ENCODE measurements at places on chromosomes 7 and 10.
A peak's percentile ranks its signal among the peaks of the same experiment; 100 is the strongest.

- DNase-seq = no peak
These were observed 67.8 kb downstream of the RAMP3 start for GRCh38 chr7:45225311-45225947.

DNA sequence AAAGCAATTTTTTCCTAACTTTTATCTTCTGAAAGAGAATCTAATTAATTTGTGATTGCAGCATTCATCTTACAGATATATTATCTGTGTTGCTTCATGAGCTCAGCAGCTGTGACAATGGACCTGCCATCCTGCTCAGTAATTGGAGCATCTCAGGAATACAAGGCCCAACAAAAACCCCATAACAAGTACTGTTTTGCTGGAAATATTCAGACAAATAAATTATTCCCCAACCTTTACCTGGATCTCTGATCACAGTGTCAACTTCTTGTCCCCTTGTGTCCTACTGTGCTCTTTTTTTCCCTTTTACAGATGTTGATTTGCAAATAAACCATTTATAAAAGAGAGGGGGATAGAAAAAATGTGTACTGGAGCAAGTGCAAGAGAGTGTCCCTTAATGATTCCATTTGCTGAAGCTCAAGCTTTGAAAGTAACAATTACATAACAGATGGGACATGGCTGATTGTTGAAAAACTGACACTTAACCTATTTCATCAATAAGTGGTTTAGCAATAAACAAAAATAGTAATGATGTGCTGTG, 1063.4 kb upstream of the GHITM start:
- DNase-seq = no peak

DNA sequence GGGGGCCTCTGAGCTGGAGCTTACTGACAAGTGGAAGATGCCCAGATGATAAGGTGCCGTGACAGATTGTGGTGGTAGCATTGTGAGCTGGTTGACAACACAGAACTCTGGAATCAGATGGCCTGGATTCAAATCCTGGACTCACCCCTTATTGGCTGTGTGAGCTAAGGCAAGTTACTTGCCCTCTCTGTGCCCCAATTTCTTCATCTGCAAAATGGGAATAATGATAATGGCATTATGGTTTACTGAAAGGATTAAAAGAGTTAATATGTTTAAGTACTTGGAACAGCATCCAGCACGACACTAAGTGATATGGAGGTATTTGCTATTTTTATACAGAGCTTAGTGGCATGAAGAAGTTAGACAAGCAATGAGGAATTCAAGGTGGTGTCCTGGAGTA, 465.9 kb upstream of the GALNT17 start:
- DNase-seq = no peak

DNA sequence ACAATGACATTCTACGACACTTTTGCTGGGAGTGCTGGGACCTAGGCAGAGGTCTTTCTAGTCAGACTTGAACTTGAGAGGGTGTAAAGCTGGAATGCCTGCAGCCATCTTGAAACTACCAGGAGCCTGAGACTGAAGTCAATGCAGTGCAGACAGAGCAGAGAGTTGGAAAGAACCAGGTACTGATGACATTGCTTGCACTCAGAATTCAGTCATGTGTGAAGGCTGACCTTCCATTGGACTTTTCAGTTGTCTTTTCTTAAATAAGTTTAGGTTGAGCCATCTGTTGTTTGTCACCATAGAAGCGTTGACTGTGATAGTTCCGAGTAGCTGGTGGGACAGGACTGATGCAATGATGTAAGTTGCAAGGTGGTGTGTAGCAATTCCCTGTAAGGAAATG, 3.1 kb upstream of the PLPP4 start:
- no peak for DNase-seq

GRCh38 chr10:129963641-129964501, at the start of gene EBF3:
Gene EBF3 (minus strand): TSS chr10:129964274. CDS start chr10:129963768, 506 bp downstream.
- DNase-seq = peak; percentile 78

GRCh38 chr10:91513598-91514424, 103.7 kb downstream of the HECTD2 start:
- DNase-seq = no peak

GRCh38 chr10:6039711-6040110, 22.5 kb downstream of the IL2RA start:
- DNase-seq = no peak

- DNase-seq = no peak
These were observed 10.2 kb downstream of the MYL10 start for GRCh38 chr7:101618916-101619315.

GRCh38 chr10:126456632-126457031, 68.4 kb upstream of the ADAM12 start:
- no peak for DNase-seq

GRCh38 chr10:77541247-77541646, 96.4 kb downstream of the KCNMA1 start:
- no peak for DNase-seq

DNA sequence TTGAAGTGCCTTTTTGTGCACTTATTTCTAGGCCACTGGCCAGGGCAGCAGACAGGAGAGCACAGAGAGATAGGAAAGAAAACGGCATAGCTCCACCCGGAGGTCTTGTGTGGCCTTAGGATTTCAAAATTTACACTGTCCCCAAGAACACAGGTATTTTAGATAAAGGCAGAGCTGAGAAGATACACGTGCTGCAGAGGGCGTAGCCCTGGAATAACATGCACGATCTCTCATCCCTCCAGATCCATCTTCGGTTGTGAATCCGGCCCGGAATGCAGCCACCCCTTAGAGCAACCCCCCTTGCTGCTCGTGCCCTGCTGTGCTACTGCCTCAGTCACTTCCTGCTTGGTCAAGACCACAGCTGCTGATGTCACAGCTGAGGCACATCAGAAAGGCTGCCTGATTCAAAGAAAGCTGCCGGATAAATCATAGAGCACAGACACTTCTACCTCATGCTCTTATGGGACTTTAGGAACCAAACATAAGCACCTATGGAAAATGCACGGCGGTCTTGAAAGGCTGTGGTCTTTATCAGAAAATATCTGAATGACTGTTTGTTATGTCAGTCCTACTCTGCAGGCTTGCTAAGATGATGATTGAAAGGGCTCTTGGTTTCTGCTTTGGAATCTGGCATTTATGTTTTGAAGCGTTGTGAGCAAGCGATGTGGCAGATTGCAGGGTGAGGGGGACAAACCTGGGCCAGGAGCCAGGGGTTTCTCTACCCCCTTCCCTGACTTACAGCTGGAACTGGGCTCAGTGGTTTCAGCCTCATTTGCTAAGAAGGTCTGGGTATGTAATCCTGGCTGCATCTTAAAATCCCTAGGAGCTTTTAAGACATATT, 152.0 kb downstream of the SVIL start:
- no peak for DNase-seq

DNA sequence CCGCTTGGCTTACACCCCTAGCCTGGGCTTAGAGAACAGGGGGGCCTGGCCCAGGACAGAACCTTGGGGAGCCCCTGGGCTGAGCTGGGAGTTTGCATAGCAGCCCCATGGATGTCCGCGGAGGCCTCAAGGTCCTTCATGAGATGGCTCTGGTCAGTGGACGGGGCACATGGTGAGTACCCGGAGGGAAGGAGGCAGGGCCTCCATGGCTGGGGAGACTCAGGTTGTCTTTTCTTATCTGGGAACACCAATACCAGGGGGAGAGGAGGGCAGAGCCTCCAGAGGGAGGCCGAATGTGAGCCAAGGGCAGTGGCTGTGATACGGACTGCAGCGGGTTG, 64.8 kb downstream of the GLRX3 start:
- no peak for DNase-seq

GRCh38 chr10:50393784-50394467, 142.6 kb upstream of the ASAH2 start:
- no peak for DNase-seq

DNA sequence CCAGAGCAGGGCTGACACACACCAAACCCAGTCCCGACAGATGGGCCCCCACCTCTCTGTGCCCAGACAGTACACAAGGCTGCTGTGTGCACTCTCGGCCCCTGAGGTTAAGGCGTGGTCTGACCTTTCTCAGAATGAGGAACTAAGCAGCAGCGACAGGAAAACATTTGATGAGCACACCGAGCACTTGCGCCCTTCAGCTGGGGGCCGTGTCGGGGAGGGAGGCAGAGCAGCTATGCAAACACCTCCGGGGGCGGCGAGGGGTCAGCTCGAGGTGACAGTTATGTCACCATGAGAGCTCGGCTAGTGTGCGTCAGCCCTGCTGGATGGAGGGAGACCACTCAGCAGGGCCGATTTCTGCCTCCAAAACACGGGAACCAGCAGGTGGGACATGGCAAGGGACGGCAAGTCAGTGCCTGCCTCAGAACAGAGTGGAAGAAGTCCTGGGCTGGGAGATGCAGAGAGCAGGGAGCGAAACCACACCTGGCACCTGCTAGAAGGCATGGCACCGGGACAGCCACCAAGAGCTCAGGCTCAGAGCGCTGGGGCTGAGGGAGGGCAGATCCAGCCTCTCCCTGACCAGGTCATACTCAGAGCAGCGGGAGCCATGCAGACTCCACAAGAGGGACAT, 57.4 kb downstream of the CHST15 start:
- no peak for DNase-seq

DNA sequence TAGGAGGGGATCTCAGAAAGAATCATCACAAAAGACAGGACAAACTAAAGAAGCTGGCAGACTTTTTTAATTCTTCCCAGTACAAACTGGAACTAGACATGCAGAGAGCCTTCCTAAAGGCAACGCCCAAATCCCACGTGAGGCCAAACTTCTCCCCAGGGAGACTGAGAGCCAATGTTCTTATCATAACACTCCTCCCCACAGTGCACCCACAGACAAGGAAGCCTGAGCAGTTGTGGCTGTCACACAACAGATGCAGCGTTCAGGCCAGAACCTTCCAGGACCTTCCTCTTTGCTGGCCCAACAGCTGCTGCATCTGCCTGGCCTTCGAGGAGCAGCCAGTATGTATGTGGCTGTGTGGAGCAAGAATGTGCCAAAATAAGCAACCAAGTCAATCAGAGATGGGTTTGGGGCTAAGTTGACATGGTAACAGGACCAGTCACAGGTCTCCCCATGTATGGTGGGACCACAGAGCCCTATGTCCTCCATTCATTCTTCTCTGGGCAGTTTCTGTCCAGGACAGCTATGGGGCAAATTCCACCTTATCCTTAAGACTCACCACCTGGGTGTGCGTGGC, 34.9 kb downstream of the SRPK2 start:
- no peak for DNase-seq

GRCh38 chr7:72308986-72309385, 103.2 kb downstream of the CALN1 start:
- DNase-seq = no peak

DNA sequence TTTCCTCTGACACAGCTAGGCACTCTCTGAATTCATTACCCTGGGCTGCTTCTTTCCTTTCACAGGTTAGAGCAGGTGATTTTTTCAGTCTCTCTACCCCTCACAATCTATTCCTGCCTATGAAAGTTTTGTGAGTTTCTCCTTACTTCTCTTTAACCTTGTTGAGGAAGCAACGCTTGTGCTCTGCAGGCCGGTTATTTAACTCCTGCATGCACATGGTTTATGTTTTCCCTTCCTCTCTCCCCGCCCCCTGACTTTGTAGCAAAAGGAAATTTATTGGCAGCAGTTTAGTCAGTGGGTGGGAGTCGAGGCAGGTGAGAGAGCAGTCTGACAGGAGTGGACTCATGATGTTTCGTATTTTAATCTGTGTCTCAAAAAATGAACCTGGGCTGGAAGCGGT, 91.9 kb downstream of the CELF2 start:
- DNase-seq = no peak

GRCh38 chr10:79266084-79266483, 81.2 kb upstream of the PPIF start:
- DNase-seq = no peak

DNA sequence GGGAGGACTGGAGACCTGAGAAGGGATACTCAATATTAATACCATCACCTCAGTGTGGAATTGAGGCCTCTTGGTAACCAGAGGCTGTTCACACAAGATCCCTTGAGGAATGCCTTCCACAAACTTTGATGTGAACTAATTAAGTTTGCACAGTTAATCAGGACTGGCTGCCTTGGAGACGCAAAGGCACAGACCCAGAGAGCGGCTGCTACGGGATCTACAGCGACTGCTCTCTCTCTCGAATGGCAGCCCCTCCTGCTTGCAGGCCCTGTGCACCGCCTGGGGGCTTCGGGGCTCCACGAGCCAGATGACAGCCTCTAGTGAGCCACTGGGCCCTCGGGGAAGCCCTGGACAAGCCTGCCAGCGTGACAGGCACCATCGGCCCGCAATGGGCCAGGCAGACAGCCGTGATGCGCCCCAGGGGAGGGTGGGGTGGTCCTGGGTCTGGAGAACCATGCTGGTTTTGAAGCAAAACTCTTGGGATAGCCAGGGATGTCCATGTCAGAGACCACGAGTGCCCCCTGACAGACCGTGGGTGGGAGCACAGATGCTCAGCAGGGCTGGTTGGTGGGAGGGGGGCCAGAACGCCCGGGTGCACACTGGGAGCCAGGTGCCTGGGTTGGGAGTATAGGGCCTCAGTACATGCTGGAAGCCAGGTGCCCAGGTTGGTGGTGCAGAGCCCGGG, 195.6 kb downstream of the ELFN1 start:
- no peak for DNase-seq

- no peak for DNase-seq
These were observed 129.2 kb downstream of the BAMBI start for GRCh38 chr10:28806488-28806941.

DNA sequence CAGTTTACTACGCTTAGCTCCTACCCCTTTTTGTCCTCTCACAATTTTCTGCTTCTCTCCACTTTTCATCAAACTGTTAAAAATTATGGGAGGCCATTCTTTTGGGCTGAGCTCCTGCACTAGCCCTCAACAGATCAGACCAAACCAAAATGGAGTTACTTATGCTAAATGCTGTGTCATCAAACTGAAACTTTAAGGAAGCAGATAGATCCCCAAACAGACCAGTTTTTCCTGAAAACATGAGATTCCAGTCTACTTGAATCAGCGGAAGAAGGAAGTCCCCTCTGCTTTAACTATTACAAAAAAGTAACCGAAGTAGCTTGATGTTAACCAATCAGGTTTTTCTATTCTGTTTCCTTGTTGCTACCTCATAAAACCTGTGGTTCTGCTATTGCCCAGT, 20.6 kb downstream of the FANK1 start:
- DNase-seq = no peak

DNA sequence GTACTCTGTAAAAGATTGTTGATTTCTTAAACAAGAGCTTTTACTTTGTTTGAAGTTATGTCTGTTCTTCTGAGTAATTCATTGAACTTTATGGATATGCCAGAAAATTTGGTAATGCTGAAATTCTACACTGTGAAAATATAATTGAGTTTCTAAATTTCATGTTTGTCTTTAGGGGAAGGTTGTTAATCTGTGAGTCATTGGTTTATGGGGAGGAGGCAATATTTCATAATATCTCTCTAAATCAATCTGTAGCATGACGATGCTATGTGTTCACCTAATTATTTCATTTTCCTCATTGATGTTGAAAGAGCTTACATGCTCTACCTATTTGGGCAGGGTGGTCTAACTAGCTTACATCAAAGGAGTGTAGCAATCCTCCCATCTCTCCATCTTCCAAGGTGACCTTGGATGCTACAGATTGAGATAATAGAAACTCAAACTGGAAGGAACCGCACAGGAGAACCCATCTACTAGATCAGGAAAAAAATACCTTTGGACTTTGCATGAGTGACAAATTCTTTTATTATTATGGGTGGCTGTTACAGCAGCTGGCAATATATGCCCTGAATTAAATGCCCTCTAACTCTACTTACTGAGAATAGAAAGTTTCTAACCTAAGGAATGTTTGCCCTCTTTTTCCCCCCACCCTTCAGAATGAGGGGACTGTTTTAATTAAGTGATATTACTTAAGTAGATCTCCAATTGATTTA, 8.4 kb upstream of the SNX13 start:
- no peak for DNase-seq
